ENCODE measurements at places on chromosomes 12 and 14.

DNA sequence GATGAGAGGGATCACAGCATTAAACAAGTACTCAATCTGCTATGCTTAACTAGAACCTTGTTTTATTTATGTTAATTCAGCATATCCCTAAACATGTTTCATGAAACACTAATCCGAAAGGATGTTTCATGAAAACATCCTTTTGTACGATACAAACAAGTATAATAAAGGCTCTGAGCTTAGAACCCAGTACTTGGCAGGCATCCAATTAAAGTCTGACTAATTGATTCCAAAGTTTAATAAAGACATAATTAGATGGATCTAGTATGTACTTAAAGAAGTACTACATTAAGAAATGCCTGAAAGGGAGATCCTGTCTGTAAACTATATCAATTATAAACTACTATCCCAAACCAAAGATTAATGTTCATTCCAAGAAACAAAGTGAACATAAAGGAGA, 51.8 kb downstream of the SCAF11 start:
- no peak for DNase-seq

DNA sequence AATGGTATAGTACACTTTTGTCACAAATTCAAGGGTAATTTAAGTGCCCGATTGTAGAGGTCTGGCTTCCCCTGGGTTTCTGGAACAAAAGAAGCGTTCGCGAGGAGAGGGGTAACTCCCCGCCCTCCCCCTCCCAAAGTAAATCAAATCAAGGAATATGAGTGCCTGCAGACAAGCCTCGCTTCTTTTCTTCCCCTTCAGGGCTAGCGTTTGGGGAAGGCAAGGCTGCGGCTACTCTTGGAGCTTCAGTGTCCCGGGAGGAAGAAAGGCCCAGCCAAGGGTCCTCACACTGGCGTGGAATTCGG, 456 bp upstream of the TMPO start:
- no peak for DNase-seq

DNA sequence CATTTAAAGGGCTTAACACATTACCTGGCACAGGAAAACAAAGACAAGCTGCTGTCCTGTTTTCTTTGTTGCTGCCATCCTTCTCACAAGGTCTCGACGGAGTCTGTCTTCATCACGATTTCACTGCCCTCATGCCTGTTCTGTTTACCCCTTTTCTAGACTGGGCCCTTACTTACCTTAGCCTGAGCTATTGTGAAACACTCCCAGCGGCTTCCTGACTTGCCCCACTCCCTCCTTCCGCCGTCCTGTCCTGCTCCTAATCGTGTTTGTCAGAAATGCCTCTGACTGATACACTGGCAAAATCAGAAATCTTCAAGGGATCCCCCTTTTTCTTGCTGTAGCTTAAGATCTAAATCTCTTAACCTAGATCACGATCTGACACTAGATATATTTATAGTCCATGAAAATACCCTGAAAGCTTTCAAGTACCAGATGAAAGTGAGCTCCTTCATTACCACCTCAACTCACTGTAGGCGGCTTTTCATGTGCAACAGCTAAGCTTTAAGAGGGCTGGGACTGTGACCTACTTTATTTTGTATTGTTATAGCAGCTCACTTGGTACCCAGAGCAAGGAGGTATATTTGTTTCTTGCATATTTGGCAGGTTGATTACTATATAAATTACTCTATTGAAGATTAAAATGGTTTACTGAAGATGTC, 32.1 kb downstream of the TECPR2 start:
- no peak for DNase-seq

DNA sequence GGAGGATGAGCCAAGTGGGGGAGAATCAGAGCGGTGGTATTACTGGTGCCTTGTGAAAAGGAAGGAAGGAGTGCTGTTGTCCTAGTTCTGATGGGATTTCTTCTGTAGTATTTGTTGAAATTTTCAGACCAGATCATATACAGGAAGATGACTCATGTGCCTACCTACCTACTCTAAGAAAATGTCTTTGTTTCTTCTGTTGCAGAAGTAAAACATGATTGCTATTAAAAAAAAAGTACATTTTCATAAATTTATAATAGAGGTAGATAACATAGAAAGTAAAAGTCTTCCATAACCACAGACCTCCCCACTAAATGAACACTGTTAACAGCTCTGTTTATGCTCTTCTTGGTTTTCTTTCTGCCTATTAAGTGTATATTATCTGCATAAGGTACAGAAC, 26.9 kb downstream of the SAMD4A start:
- DNase-seq: no peak

DNA sequence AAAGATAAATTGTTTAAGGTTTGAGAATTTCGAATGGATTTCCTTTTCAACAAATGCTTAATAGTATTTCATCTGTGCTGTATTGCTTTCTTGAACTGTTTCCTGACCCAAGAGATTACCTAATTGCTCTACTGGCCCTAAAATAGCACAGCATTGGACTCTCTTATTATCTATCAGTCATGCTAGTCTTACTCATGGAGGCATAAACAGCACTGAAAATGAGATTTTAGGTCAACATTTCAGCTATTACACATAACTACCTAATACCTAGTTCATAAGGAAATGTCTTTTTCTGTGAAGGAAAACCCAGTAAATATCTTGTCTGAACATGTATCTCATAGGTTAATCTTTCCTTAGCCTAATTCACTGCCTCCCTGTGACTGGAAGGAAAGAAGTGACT, 4.3 kb upstream of the ABCD2 start:
- DNase-seq: no peak

GRCh38 chr12:2963760-2964292, 4.6 kb downstream of the TEAD4 start:
- DNase-seq: no peak

GRCh38 chr14:52443506-52443905, 108.8 kb downstream of the TXNDC16 start:
- DNase-seq: no peak

DNA sequence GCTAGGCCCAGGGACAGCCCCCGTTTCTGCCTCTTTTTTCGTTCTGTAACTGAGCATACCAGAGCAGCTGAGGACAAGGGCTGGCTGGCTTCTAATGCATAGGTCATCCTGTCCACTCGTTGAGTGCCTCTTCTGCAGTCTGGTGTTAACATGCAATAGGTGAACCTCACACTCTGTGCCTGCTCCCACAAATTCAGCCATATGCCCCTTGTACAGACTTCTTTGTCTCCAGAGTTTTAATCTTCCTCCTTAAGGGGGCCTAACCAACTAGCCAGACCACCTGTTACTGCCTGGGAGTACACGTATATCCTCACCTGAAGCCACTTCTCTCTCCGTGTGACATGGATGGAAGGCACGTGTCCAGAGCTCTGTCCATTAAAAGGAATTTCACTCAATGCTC, 111.1 kb downstream of the SLC15A4 start:
- DNase-seq: no peak

- no peak for DNase-seq
Measured at GRCh38 chr14:80310938-80311750, 99.8 kb upstream of the DIO2 start.

GRCh38 chr14:88554457-88555286, at the start of gene PTPN21:
Gene PTPN21, minus strand, starts transcription at chr14:88555007. Its CDS starts 4,590 bp downstream, at chr14:88550417.
- peak; percentile 87 for DNase-seq

DNA sequence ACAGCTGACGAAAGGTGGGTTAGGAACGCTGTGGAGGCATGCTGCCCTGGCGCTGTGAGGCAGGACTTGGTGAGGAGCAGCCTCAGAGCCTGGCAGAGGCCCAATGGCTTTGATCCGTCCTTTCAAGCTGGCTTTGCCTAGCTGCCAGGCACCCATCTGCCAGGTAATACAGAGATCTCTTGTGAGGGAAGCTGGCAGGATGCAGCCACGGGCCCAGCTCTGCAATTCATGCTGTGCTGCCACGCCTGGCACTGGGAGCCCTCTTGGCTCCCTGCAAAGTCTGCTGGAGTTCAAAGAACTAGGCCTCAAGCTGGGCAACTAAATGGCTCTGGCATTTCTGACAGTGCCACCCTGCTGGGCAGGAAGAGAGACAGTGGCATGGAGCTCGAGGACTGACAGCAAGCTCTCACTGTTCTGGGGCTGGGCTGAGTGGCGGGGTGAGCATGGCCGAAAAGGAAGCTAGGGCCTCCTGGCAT, 18.7 kb downstream of the IQSEC3 start:
- no peak for DNase-seq

GRCh38 chr12:4482936-4483335, 37.3 kb upstream of the FGF6 start:
- no peak for DNase-seq

- DNase-seq: no peak
Measured at GRCh38 chr12:6065863-6066199, 58.6 kb downstream of the VWF start.

- no peak for DNase-seq
Measured at GRCh38 chr12:49626836-49627235, 3.5 kb downstream of the PRPF40B start.

- DNase-seq: no peak
Measured at GRCh38 chr12:80698256-80698655, 9.2 kb upstream of the MYF6 start.

GRCh38 chr12:111838353-111838752, 3.7 kb upstream of the MAPKAPK5 start:
- no peak for DNase-seq

GRCh38 chr12:48803675-48804074, 14.6 kb upstream of the CACNB3 start:
- DNase-seq: no peak

GRCh38 chr14:51072976-51073375, 21.9 kb downstream of the TRIM9 start:
- DNase-seq: no peak

DNA sequence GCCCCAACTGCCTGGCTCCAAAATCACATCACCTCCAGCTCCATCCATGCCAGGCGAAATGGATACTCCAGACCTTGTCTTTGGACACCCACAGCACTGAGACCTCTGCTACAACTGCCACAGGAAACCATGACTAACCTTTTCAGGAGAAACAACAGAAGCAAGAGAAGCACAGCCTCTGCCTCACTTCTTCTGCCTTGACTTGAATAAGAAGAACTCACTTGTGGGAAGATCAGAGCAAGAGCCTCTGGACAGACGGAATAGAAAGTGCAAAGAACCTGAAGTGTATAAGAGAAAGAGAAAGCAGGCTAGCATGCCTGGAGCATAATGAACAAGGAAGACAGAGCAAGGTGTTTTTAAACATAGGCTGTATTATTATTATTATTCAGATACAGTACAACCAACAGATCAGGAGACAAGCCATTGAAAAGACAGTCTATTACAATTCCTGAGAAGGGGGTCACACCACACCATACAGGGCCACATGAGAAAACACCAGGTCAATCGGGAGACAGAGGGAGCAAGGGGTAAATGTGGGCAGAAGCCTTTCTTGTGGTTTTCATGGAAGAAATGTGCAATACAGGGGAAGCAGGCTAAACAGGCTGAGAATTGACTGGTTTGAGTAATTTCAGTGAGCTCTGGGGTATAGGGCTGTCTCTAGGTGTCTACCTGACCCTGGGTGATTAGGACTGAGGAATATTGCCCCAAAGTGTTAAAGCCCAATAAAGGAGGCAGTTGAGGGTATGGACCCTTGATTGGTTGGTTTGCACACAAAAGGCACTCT, 7.4 kb upstream of the OR10P1 start:
- DNase-seq: no peak

- no peak for DNase-seq
Measured at GRCh38 chr12:31732926-31733548, 4.2 kb upstream of the AMN1 start.

- no peak for DNase-seq
Measured at GRCh38 chr14:53380867-53381225, 227.7 kb upstream of the DDHD1 start.

GRCh38 chr12:68119250-68119649, 40.3 kb downstream of the IFNG start:
- no peak for DNase-seq

Measured in right forelimb (tissue), 1 donor.